ENCODE measurements at places on chromosomes 4 and X.

GRCh38 chr4:163991298-163991865, 496.9 kb downstream of the TMA16 start:
- DNase-seq: no peak

- no peak for DNase-seq
These were observed 38.5 kb upstream of the TAPT1 start for GRCh38 chr4:16264798-16265197.

GRCh38 chr4:25401066-25401465, 24.0 kb downstream of the ANAPC4 start:
- no peak for DNase-seq

- no peak for DNase-seq
These were observed 82.3 kb downstream of the SLC10A7 start for GRCh38 chr4:146439437-146439836.

DNA sequence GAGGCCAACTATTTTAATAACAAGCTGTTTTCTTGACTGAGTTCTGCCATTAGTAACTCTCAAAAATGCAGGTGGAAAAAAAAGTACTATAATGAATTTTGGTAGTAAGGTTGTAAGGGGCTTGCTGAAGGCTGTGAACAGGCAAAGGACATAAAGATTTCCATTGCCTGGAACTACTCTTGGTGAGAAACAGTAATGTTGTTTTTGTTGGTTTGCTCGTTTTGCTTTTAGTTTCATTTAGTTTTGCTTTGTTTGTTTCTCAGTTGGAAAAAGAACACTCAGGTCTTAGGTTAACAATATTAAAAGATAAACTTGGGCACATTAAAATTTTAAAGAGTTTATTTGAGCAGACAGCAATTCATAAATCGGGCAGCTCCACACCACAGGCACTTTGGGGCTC, 824.5 kb upstream of the HTR2C start:
- no peak for DNase-seq

DNA sequence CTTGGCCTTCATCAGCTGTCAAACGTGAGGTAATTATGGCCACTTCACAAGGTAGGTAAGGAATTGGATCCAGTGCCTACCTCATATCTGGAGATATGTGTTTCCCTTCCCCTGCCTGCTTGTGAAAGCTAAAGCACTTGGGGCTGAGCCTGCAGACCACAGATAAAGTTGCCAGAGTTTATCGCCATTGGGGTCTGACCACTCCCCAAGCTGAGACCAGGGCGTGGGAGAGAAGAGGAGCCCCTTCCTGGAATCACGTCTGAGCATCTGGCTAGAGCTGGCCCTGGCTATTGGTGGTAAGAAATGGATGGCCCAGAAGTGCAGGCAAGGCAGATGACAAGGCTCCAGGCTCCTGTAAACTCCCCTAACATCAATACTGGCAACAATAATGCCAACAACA, 2.7 kb downstream of the ALAS2 start:
- no peak for DNase-seq

GRCh38 chr4:8910822-8911315, 39.2 kb upstream of the HMX1 start:
- DNase-seq: no peak

- DNase-seq: no peak
These were observed 26.4 kb upstream of the MED14 start for GRCh38 chrX:40761762-40762161.

GRCh38 chrX:153829549-153829798, 870 bp downstream of the PDZD4 start:
- no peak for DNase-seq

GRCh38 chrX:53714580-53715345, 28.2 kb upstream of the HUWE1 start:
- DNase-seq: peak; percentile 44

- no peak for DNase-seq
These were observed 95.2 kb downstream of the ATG4A start for GRCh38 chrX:108186811-108187210.

- DNase-seq: no peak
These were observed 68.2 kb downstream of the ZNF827 start for GRCh38 chr4:145870155-145871020.

DNA sequence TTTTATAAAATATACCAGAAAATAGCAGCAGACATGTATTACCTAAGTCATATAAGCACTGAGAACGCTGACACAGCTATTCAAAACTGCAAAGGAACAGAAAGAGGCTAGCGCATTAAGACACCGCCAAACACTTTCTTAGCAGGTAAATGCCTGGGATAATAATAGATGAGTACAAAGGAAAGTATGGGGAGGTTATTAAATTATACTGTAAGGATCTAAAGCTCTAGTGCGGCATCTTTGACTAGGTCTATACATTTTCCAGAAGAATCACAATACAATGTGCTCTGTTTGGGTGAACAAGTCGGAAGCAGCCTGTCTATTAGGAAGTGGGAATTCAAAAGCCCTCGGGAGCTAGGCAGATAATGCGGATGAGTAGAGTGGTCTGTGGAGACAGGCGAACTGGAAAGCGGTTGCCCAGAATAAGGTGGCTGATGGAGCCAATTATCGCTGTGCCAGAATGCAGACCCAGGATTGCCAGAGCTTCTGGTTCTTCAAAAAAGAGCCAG, 443.6 kb upstream of the TENM3 start:
- no peak for DNase-seq

DNA sequence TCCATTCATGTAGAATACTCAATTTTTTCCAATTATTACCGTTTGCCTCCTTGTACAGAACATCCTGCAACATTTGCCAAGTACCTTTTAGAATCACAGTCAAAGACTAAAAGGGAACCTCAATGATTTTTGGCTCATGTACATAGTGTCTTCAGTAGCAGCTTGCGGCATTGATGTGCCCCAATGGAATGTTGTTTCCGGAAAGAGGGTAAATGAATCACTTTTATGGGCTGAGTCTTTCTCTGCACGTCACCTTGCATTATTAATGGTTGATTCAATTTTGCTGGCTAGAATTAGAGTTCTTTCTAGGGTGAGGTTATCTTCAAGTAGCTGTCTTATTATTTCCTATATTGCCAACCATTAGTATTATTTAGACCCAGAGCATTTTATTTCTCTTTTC, 116.9 kb upstream of the GABRA2 start:
- DNase-seq: no peak

- DNase-seq: no peak
These were observed at the start of gene MAGEA10 for GRCh38 chrX:152138388-152138784. Gene MAGEA10, minus strand, starts transcription at chrX:152138577. Its CDS starts 2,957 bp downstream, at chrX:152135620.

- no peak for DNase-seq
These were observed 13.7 kb upstream of the ZNF185 start for GRCh38 chrX:152884171-152884570.

GRCh38 chr4:18214411-18215055, 193.0 kb upstream of the LCORL start:
- DNase-seq: no peak

DNA sequence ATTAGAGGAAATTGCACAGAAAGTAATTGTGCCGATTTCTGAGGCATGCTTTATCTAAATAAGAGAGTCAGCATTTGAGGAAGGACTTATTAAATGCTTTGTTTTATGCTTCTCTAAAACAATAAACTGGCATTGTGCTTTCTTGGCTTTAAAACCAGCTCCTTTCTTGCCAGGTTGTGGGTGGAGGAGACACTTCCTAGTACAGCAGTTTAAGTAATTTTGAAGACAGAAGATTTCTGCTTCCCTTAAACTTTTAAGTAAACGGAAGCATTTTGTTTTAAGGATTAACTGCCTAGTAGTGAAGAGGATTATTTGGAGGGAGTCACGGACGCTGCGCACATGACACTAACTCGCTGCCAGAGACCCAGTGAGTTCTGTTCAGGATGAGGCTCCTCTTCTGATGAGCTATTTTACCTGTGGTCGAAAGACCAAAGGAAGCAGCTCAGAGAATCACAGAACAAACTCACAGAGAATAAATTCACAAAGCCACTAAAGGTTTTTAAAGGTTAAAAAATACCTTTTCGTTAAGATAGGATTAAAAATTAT, 169.5 kb downstream of the TLL1 start:
- no peak for DNase-seq

DNA sequence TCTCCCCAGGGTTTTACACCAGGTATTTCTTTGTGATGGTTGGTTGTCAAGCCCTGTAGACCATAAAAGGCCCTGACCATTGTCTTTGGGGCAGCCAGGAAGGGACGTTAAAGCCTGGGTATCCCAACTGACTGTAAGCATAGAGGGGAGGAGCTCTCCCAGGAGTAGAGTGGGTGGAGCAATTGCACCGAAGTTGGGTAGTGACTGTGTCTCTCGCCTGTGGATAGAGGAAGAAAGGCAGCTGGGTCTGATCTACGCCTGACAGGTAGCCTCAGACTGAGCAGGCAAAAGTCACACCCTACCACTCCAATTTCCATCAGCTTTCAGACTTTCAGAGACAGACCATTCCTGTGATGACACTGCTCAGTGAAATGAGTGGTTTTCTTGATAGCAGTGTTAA, 123.3 kb downstream of the KLHL8 start:
- no peak for DNase-seq

DNA sequence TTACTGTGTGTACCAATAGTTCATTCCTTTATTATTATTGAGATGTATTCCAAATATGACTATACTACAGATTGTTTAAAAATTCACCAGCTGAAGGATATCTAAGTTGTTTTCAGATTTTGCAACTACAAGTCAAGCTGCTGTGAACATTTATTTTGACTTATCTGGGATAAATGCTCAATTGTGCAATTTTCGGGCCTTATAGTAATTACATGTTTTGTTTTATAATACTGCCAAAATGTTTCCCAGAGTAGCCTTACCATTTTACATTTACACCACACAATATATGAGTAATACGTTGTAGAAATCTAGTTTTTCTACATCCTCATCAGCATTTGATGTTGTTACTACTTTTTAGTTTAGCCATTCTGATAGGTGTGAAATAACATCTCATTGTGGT, 179.6 kb downstream of the ANTXR2 start:
- no peak for DNase-seq

- DNase-seq: no peak
These were observed 16.4 kb upstream of the PRSS48 start for GRCh38 chr4:151260526-151260925.

GRCh38 chr4:2624782-2625530, 88.5 kb downstream of the FAM193A start:
- no peak for DNase-seq

DNA sequence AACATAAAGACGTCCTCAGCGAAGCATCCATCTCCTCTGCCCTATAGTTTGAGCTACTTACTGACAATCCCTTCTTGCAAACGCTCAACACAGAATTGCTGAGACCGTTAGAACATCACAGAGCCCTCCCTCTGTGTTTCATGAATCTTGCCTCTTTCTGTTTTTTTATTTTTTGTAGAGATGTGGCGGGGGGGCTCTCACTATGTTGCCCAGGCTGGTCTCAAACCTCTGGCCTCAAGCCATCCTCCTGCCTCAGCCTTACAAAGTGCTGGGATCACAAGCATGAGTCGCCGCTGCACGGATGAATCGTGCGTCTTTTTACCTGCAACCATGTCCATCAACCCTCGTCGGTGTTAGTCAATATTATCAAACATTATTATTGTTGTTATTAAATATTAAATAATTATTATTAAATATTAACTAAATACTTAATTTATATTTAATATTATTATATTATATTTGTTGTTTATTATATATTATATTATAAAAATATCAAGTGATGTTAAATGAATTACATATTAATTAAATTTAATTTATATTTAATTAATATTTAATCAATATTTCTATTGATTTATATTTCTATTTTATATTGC, 200.7 kb downstream of the CRLF2 start:
- no peak for DNase-seq

DNA sequence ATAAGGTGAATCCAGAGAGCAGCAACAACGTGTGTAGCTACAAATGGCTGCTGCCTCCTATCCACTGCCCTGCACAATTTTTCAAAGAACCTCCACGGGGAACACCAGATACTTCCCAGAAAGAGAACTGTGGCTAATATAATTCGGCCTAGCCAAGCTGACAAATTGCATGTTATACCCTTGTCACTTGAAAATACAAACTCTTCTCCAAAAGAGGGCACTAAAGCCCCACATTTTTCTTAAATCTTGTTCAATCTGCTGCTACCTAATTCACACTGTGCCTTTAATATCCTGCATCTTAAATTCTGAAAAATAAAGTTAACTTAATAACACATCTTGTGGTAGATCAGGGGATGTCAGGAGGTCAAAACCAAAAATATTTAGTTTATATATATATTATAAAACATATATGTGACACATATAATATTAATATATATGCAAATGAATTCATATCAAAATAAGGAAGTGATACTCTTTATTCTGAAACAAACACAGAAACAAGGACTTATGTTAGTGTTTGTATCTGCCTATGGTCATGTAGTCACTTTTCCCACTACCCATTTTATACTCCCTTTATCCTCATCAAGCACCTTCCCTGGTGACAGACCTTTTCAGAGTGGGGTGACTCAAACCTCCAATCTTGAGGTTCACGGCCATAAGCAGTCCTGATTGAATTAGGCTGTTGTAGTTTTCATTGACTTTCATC, 24.1 kb downstream of the CT45A1 start:
- DNase-seq: no peak

DNA sequence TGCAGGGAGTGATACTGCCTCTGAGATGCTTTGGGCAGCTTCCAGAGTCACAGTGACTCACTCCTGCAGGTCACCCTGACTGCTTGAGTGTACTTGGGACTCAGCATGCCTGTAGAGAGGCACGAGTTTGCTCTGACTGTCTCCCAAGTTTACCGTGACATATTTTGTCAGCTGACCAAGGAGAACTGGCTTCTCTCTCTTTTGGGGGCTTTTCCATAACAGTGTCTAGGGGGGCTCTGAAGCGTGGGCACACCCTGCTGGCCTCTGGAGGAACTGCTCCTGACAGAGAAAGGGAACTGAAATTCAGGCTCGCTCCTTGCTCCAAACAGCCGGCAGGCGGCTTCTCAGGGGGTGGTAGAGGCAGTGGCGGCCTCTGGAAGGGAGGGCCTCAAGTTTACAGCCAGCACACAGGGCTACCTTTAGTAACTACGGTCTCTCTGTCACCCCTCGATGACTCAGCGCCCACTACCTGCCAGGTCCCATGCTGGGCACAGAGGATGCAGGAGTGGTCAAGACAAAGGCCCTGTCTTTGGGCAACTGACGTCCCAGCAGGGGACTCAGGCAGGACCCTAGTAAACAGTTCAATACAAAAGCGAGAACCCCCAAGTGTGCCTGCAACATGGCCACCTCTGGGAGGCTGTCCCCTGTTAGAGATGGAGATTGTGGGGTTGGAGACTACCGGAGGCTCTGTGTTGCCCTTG, 17.8 kb downstream of the ZNF185 start:
- DNase-seq: no peak

DNA sequence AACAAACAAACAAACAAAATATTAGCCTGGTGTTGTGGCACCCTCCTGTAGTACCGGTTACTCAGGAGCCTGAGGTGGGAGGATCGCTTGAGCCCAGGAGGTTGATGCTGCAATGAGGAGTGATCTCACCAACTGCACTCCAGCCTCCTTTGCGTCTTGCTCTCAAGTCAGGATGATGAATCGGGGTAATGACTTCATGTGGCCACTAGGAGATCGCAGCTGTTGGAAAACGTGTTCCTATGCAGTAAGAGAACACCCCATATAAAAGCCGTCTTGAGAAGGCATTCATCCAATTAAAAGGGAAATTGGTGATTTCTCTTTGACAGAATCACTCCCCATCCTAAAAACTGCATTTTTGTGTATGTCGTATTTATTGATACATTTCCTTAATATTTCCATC, 6.9 kb downstream of the CCNB3 start:
- no peak for DNase-seq

GRCh38 chrX:78665342-78665741, 6.2 kb upstream of the RTL3 start:
- DNase-seq: no peak

- DNase-seq: no peak
These were observed 30.4 kb downstream of the TAF1 start for GRCh38 chrX:71396576-71396975.

- no peak for DNase-seq
These were observed 102.8 kb downstream of the ITIH6 start for GRCh38 chrX:54695231-54695630.

All from stimulated activated CD8-positive, alpha-beta memory T cell treated with anti-CD3 and anti-CD28 coated beads, Interleukin-4, amount 100 ng/mL, for 24 hours (primary cell).